Activated CD8-positive, alpha-beta memory T cell treated with anti-CD3 and anti-CD28 coated beads for 1 hour (primary cell): ENCODE measurements at places on chromosomes 11 and 22.

GRCh38 chr11:108402241-108402640, 65.1 kb downstream of the C11orf65 start:
- DNase-seq, result no peak

GRCh38 chr11:8928205-8928604, 4.5 kb downstream of the C11orf16 start:
- DNase-seq, result no peak

GRCh38 chr22:24337894-24338645, 67.4 kb downstream of the SPECC1L start:
- DNase-seq, result no peak

GRCh38 chr11:68469122-68469521, 8.6 kb downstream of the PPP6R3 start:
- no peak for DNase-seq

GRCh38 chr11:2569321-2569721, 124.5 kb downstream of the KCNQ1 start:
- DNase-seq, result no peak

DNA sequence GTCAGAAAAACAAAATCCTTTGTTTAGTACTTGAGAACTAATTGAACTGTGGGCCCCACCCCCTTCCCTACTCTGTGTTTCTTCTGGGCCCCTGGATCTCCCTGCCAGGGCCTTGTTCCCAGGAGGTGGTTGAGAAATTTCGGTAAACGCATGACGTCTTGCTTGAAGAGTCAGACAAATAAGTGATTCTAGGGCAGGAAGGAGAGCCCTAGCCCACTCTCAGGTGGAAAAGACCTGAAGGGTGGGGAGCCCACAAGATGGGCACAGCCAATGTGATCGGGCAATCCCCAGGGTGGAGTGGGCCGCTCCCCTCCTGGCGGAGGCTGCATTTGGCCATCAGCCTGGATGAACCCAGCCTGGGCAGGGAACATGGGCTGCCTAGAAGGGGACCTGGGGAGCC, 16.8 kb upstream of the P2RY2 start:
- no peak for DNase-seq

GRCh38 chr22:50418624-50419023, 56.2 kb downstream of the SBF1 start:
- no peak for DNase-seq

- no peak for DNase-seq
Observed at GRCh38 chr22:45006964-45007390, 2.8 kb downstream of the PHF21B start.

GRCh38 chr22:50089682-50090411, at the start of gene MOV10L1:
MOV10L1 (plus strand) TSS chr22:50090006; CDS start chr22:50090089, 83 bp downstream.
- DNase-seq, result no peak

DNA sequence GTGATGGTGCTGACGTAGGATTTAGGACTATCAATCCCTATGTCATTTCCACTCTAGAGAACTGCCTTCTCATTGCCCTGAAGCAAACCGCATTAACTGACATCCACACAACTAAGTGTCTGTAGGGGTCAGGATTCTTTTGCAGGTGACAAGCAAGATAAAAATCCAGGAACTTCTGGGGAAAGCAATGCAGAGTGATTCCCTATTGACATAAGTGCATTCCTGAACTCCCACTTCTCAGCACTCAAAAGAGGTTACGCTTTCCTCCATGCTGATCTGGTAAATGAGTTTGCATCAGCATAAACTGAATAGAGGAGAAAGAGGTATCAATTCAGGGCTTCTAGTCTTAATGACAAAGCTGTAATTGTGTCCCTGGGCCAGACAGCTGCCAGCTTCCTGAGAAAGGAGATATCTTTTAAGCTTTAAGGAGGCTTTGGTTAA, 224.6 kb upstream of the ISX start:
- no peak for DNase-seq

DNA sequence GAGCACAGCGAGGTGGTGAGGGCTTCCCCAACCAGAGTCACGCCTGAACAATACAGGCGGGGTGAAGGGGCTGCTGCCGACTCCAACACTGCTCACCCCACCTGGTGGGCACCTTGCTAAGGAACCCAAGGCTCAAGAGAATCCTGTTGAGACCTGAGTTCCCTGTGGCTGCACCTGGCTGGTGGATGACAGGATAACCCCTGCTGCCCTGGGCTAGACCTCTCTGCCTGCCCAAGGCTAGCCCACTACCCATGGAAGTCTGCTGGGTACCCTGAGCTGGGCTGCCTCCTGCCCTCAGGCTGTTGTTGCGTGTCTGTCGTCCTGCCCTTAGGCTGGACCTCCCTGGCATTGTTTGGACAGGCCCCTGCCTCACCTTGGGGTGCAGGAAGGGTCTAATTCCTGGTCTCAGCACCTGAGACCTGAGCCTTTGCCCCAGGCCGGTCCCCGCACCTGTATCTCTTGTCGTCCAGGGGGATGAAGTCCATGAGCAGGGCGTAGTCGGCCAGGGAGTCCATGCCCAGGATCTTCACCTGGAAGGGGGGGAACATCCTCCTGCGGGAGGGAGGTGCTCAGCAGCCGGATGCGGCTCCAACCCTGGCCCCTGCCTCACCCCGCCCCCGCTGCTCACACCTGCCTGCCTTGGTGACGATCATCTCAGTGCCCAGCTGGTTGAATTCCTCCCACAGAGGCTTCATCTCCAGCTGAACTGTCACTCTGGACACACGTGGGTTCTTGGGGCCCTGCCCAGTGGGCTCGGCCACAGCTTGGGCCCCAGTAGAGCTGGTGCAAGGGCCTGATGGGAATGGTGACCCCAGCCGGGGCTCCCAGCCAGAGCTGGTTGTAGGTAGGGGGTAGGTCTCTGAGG, 4.9 kb upstream of the NUDT8 start:
- no peak for DNase-seq

GRCh38 chr11:80846979-80847378, 1406.1 kb upstream of the TENM4 start:
- no peak for DNase-seq

DNA sequence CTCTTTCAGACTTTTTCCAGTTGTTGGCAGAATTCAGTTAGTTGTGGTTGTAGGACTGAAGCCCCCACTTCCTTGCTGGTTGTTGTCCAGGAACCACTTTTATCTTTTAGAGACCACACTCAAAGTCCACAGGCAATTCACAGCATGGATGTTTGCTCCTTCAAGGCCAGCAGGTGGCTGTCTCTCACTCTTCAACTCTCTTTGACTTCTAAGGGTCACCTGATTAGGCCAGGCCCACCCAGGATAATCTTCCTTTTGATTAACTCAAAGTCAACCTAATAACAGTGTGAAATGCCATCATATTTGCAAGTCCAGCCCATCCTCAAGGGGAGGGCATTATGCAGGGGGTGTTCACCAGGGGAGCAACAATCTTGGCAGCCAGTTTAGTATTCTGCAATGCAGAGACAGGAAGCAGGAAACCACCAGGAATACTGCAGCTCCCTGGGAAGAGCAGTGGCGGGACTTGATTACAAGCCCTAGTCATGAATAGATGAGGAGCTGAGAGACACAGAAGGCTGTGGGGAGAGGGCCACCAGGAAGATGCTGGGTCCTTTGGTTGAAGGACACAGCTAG, 52.4 kb downstream of the LRRC74B start:
- no peak for DNase-seq

GRCh38 chr22:32518381-32518780, 43.8 kb downstream of the FBXO7 start:
- DNase-seq, result no peak

DNA sequence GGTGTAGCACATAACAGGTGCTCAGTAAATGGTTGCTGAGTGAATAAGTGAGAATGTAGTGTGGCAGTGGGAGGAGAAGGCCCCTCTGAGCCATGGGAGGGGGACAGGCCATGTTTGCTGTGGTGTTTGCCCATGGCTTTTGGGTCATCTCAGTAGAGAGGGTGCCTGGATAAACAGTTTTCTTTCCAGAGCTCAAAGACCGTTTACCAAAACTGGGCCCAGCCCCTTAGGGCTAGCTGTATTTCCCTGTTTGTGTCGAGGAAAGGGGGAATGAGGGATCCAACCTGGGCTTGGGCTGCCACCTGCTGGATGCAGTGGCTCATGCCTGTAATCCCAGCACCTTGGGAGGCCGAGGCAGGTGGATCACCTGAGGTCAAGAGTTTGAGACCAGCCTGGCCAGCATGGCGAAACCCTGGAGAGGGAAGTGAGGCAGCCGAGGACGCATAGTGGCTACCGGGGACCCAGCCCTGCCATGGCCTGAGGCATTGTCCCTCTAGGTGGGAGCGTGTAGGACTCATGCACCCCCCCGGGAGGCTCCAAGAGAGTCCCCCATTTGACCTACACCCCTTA, 8.7 kb upstream of the LTO1 start:
- DNase-seq, result no peak

- no peak for DNase-seq
Observed at GRCh38 chr11:125624756-125625213, at the start of gene CHEK1. CHEK1 (plus strand) TSS chr11:125625163; CDS start chr11:125626769, 1,606 bp downstream.

DNA sequence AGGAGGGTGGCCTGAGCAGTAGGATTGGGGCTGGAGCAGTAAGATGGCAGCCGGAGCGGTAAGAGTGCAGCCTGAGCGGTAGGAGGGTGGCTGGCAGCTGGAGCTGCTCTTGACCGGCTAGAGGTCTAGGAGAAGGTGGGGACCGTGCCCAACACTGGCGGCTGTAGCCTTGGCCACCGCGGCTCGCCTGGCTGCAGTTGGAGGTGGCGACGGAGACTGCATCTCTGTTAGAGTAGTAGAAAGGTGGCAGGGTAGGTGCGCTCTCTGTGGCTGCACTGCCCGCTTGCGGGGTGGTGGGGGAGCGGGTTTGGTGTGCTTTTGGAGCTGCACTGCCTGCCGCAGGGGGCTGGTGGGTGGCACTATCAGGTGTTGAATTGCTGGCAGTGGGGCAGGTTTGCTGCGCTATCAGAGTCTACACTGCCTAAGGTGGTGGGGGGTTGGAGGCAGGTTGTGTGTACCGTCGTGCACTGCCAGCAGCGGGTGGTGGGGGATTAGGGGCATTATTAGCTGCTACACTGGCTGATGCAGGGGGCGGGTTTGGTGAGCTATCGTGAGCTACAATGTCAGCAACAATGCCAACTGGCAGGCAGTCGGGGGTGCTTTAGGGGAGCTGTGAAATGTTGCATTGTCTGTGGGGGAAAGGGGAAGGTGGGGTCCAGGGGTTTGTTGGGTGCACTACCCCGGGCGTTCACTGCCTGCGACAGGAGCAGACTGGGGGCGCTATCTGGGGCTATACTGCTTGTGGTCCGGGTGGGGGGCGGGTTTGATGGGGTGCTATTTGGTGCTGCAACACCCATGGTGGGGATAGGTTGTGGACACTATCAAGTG, 4461.3 kb upstream of the OR11H1 start:
- DNase-seq, result no peak

GRCh38 chr11:17298302-17298701, 21.8 kb downstream of the NUCB2 start:
- DNase-seq, result no peak

GRCh38 chr11:134312807-134313206, 19.0 kb upstream of the GLB1L2 start:
- DNase-seq, result no peak

DNA sequence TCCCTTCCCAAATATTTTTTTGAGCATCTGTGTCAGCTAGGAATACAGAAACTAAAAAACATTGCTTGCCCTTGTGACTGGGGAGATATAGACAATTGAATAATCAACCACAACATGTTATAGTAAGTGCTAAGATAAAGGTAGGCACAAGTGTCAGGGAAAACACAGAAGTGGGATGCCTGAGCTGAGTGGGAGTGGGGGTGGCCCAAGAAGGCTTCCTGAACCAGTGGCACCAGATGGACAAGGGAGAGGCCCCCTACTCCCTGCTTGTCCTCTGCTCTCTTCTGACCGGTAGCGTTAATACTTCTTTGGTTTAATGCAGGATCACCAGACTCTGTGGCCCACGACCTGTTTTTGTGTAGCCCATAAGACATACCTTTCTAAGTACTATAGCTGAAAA, 48.8 kb downstream of the PACS1 start:
- DNase-seq, result no peak

DNA sequence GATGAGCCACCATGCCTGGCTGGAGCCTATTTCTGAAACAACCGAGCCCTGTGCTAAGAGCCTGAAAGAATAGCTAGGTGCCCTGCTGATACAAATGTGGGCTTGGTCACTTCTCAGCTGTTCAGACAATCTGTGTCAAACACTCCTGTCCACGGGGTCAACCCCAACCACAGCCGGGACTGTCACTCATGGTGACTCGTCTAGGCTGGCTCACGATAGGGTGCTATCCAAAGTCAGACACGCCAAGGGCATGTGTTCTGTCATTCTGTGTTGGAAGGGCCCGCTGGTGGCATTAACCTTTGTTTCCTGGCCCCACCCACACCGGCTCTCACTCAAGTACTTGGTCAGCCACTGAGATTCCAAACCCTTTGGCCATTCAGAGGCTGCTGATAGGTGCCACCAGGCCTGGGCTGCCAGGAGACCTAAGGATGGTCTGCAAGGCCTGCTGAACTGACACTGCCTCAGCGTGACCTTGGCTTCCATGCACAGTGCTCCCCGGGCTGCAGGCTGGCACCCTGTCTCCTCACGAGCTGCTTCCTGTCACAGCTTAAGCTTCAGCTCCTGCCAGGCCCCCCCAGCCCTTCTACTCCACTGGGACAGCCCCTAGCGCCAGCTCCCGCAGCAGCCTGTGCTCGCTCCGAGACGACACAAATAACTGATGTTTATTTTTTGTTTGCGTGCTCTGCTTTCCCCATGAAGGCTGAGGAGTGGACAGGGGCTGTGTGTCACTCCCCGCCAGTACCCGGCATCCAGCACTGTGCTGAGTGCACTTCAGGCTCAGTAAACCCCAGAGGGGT, 14.2 kb upstream of the CDC42BPG start:
- no peak for DNase-seq

GRCh38 chr11:69383372-69384250, 89.7 kb downstream of the MYEOV start:
- DNase-seq, result no peak

GRCh38 chr11:32332990-32333319, 102.4 kb downstream of the WT1 start:
- DNase-seq, result no peak

GRCh38 chr11:113549611-113550578, 74.7 kb upstream of the DRD2 start:
- no peak for DNase-seq

- no peak for DNase-seq
Observed at GRCh38 chr11:1958367-1958766, 11.2 kb downstream of the MRPL23 start.

- no peak for DNase-seq
Observed at GRCh38 chr22:50269970-50270665, at the start of gene MAPK11. MAPK11 (minus strand) TSS chr22:50270380; CDS start chr22:50270292, 88 bp downstream.

- no peak for DNase-seq
Observed at GRCh38 chr11:58358969-58359368, at the start of gene OR5B17. OR5B17 (minus strand) TSS chr11:58359069; CDS start chr11:58359069, 0 bp downstream.

GRCh38 chr22:44486538-44486937, 11.5 kb downstream of the RTL6 start:
- DNase-seq, result no peak

DNA sequence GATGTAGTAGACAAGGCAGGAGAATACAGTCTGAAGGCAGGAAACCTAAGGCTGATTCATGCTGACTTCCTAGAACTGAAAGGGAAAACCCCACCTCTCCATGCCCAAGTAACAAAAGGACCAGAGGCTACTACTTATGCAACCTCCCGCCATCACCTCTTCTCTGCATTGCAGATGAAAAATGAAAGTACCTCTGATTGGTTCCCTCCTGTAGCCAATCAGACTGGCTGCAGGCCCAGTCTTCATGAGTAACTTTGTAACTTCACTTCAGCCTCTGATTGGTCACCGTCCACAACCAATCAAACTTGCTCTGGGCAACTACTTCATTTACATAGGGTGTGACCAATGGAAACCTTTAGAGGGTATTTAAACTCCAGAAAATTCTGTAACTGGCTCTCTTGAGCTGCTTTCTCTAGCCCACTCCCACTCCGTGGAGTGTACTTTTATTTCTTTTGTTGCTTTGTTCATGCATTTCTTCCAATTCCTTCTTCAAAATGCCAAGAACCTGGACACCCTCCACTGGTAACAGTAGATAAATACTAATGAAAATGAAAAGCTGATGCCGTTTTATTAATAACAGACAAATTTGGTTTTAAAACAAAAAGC, 5.2 kb upstream of the MAP6 start:
- no peak for DNase-seq
